ENCODE measurements at places on chromosomes 16 and 17.

- no peak for DNase-seq
These were observed 154.4 kb downstream of the CDRT15L2 start for GRCh38 chr17:20733923-20734322.

DNA sequence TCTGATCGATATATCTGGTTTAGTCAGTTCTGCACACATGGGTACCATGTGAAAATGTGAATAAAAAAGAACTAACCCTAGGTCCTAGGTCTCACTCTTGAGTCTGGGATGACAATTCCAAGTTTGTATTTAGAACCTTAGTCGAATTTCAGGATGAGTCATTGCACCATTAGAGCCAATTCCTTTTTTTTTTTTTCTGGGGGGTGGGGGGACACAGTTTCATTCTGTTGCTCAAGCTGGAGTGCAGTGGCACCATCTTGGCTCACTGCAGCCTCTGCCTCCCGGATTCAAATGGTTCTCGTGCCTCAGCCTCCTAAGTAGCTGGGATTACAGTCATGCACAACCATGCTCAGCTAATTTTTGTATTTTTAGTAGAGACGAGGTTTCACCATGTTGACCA is 41.6 kb downstream of the SPAG9 start:
- DNase-seq, result no peak

DNA sequence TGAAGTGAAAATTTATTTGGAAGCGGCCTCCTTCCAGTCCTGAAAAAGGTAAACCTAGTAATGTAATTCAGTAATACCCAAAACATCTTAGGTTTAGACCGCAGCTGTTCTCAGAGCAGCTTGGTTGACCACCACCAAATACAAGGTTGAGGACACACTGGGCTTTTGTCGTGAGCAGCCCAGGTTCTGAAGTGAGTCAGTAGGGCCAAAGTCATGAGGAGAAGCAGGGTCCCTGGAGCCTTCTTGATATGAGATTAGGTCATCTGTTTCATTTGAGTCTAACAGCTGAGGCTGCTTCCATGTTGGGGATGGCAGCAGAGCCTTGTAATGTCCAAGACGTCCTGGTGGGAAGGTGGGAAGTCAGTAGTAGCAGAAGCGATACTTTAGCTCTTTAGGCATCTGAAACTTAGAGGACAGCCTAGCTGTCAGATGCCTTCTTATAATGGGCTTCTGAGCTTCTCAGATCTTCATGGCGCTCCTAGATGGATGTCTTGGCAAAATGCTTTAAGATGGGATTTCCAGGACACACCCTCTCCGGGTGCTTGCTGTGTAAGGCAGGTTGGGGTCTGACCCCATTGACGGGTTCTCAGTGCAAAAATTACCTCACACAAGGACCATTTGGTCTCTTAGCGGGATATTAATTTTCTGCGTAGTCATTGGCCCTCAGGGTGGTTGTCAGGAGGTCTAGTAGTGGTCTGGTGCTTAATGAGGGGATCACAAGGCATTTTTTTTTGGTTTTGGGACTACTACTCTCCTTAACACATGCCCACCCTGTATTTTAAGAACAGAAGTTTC is 2.4 kb downstream of the ALKBH5 start:
- no peak for DNase-seq

DNA sequence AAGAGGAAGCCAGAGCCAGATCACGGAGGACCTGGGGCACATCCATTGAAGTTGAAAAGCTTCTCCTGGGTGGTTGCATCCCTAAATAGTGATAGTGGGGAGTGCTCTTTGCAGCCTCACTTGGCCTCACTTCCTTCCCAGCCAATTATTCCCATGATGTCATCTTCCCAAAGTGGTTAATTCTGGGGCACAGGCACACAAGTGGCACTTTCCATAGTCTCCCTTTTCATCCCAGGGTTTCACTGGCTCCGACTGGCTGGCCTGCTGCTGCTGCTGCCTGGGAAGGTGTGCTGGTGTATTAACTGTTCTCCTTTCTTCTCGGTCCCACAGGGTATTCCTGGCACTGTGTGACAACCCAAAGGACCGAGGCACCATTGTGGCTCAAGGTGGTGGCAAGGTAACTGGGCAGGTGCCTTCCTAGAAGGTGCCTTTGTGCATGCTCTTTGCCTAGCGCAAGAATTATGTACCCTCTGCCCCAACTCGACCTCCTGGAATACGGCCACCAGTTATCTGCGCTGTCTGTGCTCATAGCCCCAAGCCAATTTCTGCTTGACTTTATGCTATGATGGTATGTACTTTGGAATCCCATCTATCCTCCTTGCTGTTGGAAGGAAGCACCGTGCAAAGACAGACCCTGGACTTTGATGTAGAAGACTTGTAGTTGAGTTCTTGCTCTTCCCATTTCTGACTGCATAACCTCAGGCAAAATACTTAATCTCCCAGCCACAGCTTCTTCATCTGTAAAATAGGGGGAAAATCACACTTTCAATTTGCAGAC is 18.4 kb downstream of the SLC35G3 start:
- no peak for DNase-seq

DNA sequence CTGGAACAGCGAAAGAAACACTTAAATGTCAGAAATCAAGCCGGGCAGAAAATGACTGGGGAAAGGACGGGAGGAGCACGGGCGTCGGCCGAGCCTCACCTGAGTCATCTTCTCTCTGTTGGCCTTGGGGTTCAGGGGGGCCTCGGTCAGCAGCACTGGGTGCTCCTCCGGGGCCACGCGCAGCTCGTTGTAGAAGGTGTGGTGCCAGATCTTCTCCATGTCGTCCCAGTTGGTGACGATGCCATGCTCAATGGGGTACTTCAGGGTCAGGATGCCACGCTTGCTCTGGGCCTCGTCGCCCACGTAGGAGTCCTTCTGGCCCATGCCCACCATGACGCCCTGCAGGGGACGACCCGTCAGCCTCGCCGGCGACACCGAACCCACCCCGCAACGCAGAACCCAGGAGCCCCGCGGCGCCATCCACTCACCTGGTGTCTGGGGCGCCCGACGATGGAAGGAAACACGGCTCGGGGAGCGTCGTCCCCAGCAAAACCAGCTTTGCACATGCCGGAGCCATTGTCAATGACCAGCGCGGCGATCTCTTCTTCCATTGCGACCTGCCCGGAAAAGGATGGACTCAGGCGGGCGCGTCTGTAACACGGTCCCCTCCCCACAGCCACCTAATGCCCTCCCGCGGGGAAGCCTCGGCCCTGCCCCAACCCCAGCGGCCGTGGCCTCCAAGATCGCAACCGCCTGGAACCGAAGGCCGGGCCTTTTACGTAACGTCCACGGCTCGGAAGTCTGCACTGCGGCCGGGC is 616 bp downstream of the ACTG1 start:
- no peak for DNase-seq

DNA sequence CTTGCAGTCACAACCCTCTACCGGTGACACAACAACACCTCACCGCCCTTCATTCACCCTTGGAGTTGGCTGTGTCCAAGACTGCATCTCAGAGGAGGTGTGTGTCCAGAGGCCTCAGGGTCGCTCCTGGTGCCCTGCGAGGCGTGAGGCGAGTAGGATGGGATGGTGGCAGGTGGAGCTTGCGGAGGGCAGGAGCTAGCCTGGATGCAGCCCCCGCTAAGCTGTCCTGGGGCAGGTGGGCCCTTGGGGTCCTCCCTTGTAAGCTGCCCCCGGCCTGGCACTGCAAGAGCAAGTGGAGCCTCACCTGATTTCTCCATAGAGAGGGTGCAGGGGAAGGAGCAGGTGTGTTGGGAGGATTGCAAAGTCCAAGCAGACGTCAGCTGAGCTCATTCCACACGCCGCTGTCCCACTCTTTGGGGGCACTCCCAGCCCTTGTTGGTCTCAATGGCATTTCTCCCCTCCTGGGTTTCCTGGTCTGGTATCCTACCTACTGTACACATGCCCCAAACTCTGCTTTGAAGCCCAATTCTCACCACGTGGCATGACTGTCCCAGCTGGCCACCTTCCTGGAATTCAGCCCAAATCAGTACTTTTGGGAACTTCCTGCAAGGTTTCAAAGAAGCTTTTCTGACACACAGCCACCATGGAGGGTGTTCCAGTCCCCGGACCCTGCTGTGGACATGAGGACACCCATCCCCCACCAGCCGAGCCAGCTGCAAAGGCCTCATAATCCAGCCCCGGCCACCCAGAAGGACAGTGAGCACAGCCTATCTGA is 18.1 kb upstream of the ICAM2 start:
- no peak for DNase-seq

DNA sequence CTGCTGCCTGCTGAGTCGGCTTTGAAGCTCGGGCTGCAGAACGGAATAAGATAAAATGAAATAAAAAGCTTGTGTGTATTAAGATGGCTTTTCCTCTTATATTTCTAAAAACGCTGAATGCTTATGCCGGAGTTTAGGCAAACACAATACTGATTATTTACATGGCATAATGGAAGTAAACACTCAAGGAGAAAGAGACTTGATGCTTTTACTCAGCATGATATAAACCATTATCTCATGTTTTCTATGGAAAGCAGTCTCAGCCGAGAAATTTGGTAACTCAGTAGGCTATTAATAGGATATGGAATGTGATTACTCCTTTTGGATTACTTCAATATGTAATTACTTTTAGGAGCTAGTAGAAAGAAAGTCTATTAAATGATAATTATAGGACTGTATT is 153.3 kb downstream of the CDH11 start:
- DNase-seq, result no peak

GRCh38 chr16:35552763-35553162 is 2093.4 kb downstream of the TP53TG3F start:
- DNase-seq, result no peak

DNA sequence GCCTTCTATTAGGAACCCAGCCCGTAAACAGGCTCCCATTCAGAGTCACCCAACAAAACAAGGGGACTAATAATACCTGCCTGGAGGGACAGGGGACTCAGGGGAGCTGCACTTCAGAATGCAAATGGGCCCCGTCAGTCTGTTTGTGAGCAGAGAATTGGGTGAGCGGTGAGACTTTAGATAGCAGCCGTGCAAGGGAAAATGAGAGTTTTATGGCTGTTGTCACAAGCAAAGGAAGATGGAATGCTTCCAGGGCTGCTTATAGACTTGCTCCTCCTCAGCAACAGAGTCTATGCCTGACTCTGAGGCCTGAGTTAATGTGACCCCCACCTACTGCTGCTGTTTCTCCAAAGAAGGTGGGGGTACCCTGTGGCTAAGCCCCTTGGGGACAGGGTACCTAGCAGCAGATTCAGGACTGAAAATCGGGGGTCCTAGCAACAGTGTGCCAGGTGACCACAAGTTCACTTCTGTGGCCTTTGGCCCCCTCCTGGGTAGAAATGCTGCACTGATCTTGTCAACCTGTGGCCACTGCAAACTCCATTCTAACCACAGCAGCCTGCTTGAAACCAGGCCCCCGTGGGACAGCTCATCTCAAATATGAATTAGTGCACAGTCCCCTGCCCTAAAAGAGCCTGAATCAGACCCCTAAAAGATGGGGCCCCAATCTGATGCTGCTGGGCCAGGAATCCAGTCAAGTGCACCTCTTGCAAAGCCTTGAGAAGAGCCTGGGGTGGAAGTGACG is 126.4 kb downstream of the C16orf78 start:
- DNase-seq, result peak; percentile 28

- DNase-seq, result no peak
These were observed 6.1 kb downstream of the TMEM235 start for GRCh38 chr17:78237401-78238012.

GRCh38 chr17:30543456-30543855 is 66.2 kb downstream of the GOSR1 start:
- no peak for DNase-seq

DNA sequence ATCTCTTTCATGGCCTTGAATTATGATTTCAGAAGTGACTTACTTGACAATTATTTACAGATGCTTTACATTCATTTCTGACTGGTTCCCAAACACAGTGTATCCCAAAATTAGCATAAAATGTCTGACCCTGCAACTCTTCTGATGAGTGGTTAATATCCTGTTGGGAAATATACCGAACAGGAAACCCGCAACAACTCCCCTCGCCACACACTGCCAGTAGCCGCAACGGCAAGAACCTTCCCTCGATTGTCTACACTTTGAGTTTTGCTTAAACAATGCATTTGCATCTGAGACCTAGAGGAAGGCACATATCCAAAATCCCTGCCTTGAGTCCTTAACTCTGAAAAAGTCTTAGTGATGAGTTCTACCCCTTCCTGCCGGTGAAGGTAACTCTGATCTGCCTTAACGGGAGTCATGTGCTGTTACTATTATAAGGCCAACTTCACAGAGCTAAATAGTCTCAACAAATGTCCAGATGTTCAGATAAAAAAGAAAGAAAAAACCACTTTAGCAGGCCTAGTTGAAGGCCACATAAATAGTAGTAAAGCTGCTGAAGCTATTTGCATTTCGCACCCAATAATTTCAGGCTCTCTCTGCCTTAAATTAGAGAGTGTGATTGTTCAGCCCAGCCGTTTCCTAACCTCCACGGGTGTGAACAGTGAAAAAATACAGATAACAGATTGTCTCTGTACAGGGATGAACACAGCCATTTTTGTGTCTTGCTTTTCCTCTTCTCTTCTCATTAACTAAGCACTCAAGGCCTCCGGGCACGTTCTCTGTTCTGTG is 321.1 kb downstream of the HS3ST3B1 start:
- DNase-seq, result no peak

DNA sequence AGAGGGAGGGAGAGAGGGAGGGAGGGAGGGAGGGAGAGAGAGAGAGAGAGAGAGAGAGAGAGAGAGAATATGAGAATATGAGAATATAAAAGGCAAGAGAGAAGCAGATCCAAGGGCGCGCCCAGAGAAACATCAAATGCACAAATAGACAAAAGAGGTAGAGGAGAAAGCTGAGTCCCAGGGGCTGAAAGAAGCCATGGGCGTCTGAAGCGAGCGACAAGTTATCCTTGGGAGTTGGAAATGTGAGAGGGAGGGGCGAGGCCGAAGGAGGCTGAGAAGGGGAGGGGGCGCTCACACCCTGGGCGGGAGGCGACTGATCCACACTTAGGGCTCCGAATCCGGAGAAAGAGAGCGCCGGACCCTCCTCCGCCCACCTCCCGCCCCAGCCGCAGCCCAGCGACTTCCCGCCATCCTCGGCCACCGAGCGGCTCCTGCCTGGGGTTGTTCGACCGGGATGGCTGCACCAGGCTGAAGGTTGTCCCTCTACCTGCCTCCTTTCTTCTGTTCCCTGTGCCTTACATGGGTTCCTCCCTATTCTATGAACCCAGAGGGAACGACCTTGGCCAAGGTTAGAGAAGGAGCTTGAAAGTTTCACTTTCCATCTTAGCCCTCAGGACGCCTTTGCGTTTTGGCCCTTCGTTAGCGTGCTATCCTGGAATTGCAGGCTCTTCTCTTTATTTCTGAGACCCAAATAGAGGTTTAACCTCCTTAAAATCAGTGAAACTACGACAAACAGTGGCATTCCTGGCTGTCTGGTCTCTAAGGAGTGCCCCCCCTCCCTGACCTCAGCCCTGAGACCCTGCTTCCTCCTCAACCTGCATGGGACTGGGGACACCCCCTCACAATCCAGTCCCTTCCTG is 21.2 kb upstream of the HOXB9 start:
- no peak for DNase-seq

GRCh38 chr17:44533533-44534246 is 23.6 kb upstream of the FZD2 start:
- peak; percentile 96 for DNase-seq

- DNase-seq, result no peak
These were observed 70.7 kb downstream of the COG7 start for GRCh38 chr16:23382279-23382678.

DNA sequence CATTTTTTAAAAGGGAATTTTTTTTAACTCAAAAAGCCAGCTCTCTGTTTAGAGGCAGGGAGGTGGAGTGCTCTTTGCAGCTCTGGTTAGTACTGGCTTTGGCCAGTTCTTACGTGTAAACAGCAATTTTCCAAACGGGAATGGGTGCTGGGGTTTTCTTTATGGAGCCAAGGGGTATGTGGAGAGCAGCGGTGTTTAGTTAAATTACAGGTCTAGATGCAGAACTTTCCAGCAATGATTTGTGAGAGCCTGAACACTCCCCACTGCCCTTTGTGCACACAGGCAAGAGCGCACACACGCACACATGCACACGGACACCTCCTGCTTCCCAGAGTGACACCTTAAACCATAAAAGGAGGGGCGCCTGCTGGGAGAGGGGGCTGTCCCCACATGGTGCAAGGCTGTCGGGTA is 140.2 kb downstream of the MSI2 start:
- DNase-seq, result no peak

All from sciatic nerve (tissue), 2 donors.